ENCODE measurements at places on chromosomes 16 and 17.
A peak's percentile ranks its signal among the peaks of the same experiment; 100 is the strongest.

DNA sequence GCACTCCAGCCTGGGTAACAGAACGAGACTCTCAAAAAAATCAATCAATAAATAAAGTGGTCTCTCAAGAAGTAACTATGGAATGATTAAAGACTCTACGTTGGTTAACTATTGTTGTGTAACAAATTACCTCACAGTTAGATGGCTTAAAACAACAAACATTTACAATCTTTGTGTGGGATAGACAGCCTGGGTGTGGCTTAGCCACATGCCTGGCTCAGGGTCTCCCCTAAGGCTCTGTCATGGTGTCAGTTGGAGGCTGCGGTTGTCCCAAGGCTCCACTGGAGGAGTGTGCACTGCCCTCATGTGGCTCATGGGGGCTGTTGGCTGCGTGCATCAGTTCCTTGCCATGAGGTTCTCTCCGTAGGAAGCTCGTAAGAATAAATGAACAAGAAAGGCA is 294.5 kb downstream of the SNX29 start:
- no peak for DNase-seq

GRCh38 chr17:36942019-36942599 is 4.8 kb downstream of the LHX1 start:
- DNase-seq: no peak

- peak; percentile 23 for DNase-seq
Measured at GRCh38 chr16:66357523-66357928, 9.0 kb upstream of the CDH5 start.

DNA sequence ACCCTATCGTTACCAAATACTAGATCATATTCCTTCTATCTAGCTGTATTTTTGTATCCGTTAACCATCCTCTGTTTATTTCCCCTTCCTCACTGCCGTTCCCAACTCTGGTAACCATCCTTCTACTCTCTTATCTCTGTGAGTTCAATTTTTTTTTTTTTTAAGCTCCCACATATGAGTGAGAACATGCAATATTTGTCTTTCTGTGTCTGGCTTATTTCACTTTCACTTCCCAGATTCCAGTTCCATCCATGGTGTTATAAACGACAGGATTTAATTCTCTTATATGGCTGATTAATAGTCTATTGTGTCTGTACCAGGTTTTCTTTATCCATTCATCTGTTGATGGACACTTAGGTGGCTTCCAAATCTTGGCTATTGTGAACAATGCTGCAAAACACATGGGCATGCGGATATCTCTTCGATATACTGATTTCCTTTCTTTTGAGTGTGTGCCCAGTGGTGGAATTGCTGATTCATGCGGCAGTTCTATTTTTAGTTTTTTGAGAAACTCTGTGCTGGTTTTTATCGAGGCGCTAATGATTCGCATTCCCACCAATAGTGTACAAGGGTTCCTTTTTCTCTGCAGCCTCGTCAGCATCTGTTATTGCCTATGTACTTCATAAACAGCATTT is 599.6 kb downstream of the TMEM114 start:
- no peak for DNase-seq

DNA sequence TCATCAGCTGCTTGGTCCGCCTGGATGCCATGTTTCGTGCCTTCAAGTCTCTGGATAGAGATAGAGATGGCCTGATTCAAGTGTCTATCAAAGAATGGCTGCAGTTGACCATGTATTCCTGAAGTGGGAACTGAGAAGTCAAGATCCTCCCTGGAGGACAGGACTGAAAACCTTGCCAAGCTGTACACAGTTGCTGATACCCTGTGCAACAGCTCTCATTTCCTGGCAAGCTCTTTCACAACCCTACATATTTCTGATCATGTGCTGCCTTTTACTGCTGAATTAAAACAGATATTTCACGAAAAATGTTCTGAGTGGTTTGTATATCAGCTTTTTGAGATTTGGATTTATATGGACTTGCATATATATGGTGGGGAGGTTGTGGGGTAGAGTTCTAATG is 898 bp downstream of the CAPNS2 start:
- DNase-seq: no peak

DNA sequence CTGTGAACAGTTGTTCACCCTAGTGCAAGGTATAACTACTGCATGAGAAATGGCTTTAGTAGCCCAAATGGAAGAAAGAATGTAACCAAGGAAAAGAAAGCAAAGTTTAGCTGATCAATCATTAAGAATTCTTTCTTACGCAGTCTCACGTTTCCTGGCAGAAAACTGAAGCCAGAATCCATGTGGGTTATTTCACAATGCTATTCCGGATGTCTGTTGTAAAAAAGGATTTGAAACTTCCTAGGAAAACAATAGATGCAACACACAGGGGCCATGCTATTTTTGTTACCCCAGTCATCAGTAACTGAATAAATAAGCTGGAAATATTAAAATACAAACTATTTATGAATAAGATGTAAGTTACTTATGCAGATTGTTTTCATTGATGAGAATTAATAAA is 802.5 kb downstream of the CDH8 start:
- DNase-seq: no peak

DNA sequence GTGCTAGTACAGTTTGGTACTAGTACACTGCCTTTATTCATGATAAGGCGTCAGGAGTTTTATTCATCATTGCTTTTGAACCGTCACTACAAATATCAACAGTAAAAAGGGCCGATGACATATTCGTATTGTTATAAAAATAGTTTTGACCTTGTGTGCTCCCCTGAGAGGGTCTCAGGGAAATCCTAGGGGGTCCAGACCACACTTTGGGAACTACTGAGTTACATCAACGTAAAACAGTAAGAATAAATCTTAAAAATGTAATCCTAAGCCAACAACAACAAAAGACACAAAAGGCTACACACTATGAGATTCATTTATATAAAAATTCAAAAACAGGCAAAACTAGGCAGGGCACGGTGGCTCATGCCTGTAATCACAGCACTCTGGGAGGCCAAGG is 11.2 kb downstream of the MYH10 start:
- DNase-seq: no peak

DNA sequence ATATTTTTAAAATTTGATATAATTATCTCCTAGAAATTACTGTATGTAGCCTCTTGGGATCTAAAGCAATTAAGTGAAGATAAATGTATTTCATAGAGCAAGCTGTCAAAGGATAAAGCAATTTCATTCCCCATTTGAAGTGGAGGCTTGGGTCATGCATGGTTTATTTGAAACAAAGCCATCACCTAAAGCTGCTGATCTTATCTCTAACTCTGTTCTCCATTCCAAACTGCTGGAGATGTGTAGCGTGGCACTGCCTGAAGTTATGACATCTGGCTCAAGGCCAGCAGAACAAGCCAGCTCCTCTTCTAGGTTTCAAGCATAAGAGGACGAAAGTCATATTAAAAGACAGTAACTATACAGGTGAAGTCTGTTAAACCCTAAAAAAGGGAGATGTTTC is 83.9 kb downstream of the HIC1 start:
- DNase-seq: no peak

DNA sequence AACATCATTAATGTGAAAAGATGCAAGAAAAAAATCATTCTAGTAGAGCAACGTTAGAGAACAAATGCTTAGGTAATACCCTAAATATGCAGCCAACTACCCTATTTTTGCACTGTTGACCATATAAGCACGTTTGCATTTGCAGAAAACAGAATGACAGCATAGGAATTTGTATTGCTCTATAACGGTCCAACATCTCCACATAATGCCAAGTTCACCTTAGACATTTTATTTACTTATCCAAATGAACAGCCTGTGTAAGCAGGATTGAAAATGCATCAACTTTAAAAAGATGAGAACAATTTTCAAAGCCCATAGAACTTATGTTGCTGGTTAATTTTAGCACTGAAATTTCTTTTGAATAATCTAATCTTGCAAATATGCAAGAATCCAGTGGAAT is 19.1 kb upstream of the RSL1D1 start:
- no peak for DNase-seq

- no peak for DNase-seq
Measured at GRCh38 chr16:83648347-83648746, 159.4 kb upstream of the HSBP1 start.
